ENCODE measurements at places on chromosomes 5 and 9.

DNA sequence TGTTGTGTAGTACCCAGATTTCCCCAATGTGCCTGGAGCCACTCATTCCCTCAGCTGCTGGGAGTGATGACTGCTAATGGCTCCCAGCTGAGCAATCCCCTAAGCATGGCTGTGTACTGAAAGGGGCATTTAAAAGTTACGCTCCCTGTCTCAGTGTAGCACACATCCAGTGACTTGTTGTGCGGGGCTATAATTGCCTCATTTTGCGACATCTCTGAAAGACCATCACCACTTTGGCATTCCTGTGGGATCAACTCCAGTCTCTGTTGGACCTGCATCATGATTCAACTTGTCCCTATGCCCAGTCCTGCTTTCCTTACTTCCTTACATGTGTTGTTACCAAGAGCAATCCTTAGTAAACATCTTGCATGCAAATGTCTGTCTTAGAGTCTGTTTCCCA is 201.2 kb upstream of the MPDZ start:
- DNase-seq: peak; percentile 64

GRCh38 chr5:73619606-73620333 is 6.2 kb upstream of the ARHGEF28 start:
- DNase-seq: peak; percentile 11

- DNase-seq: no peak
Observed at GRCh38 chr5:44389823-44390143, 563 bp upstream of the FGF10 start.

DNA sequence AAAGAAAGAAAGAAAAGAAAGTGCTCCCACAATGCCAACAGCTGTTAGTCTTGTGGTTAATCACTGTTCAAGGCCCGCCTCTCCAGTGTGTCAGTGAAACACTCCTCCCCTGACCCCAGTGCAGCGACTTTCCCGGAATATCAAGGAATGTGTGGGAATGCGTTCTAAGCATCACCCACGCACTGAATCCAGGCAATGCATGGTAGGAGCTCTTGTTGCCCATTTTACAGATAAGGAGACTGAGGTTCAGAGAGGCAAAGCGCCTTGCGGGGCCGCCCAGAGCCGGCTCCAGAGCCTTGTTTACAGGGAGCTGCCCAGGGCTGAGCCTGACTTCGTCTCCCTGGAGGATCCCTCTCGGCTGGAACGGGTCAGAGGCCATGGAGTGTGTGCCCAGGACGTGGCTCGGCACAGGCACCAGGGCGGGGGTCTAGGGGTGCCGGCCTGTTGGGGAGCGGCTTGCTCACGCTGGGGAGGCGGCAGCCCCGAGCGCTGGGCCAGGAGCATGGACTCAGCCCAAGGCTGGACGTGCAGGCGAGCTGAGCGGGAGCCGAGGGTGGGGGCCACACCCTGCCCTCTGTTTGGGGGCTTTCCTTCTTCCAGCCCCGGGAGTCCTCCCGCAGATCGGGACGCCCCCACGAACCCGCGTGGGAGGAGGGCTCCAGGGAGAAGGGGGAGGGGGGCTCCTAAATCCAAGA is 823 bp downstream of the ST6GALNAC6 start:
- DNase-seq: peak; percentile 95

GRCh38 chr9:27539479-27540441 is 10.1 kb upstream of the MOB3B start:
- peak; percentile 88 for DNase-seq

DNA sequence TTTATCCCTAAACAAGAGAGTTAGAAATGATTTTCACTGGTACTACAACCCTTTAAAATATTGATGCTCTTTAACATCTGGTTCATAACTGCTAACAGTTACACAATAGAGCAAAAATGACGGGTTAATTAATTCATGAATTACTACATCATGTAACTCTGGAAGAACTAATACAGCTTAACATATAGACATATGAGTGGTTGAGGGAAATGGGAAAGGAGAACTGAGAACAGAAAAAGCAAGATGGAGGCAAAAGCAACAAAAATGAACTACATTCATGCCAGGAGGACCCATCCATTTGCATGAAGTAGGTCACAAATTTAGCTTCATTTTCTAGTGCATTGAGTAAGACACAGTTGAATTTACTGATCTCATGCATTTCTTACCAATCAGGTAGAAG is 61.8 kb downstream of the C9 start:
- DNase-seq: no peak

- peak; percentile 16 for DNase-seq
Observed at GRCh38 chr5:6766604-6767093, 53.4 kb downstream of the TENT4A start.

- no peak for DNase-seq
Observed at GRCh38 chr5:74943905-74944304, 77.7 kb upstream of the FAM169A start.

DNA sequence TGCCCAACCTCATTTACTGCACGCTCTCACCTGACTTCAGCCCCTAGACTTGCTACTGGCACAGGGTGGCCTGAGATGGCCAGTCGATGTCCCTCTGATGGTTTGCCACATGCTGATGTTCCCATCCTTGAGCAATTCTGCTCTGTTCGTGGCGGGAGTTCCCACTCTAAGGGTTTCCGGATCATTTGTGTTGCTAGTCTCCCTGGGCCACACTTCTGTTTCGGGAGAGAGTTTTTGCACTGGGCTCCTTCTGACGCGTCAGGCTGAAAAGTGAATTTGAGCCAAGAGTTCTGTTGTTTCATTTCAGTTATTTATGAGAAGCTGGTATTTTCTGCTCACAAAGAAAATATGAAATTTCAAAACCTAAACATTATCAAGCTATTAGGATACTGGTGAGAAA is 597.7 kb downstream of the BNC2 start:
- DNase-seq: no peak

DNA sequence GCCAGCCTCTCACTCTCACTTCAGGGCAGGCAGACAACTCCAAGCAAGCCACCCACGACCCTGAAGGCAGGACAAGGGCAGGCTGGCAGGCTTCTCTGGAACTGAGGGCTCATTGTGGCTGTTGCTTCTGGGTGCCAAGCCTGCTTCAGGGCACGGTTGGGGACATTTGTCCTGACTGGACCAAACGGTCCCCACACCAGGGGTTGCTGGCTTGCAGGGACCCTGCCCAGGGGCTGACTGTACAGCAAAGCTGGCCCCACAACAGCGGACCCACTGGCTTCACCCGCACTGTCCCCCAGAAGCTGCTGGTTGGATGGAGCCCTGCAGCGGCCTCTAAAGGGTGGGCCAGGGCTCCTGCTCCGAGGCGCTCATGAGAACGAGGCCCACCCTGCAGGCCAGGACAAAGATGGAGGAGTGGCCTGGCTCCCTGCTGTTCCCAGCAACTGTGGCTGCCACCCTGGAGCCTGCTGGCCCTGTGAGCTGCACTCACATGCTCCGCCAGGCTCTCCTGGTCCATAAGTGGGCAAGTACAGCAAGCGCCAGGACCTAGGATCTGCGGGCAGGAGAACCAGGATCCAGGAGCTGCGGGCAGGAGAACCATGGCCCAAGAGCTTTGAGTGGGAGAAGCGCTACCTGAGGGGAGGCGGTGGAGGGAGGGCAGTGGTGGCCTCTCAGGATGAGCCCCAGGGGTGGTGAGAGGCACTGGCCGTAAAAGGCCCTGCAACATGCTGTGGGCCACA is 34.4 kb upstream of the NSMF start:
- DNase-seq: no peak

GRCh38 chr5:180718810-180719453 is 20.9 kb downstream of the OR2Y1 start:
- peak; percentile 44 for DNase-seq

- DNase-seq: no peak
Observed at GRCh38 chr9:126229501-126229900, 97.1 kb upstream of the MVB12B start.

- DNase-seq: no peak
Observed at GRCh38 chr5:154115291-154115690, 75.2 kb upstream of the GALNT10 start.

DNA sequence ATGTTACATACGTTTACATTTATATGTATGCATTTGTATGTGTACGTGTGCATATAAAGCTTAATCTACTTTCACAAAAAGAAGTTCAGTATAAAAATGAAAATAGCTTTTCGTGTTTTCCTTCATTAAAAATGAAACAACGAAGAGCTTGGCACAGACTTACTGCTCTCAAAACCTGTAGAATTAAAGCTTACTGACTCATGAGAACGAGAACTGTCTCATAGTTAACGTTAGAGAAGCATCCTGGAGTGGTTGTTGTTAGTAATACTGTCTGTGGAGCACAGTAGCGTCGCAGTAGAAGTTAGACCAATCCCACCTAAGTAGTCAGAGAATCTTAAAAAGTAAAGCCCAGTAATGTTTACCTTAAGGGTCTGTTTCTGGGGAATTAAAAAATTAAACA is 1.3 kb downstream of the MAT2B start:
- peak; percentile 75 for DNase-seq

- no peak for DNase-seq
Observed at GRCh38 chr5:106720367-106720766, 950.4 kb downstream of the EFNA5 start.

DNA sequence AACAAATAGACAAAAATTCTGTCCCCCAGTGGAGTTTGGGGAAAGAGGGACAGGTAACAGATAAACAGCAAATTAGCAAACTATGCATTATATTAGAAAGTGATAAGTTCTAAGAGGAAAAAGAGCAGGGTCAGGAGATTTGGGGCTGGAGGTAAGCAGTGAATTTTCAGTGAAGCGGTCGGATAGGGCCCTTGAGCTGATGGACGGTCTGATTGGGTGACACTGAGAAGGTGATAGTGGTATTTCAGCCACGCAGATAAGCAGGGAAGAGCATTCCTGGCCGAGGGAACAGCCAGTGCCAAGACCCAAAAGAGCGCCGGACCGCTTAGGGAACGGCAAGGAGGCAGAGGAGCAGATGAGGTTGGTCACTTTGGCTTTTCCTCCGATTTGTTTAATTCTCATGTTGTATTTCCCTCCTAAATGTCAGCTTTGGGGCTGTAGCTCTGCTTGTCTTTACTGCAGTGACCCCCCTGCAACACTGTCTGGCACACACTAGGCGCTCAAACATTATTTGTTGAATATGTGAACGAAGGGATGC is 1.1 kb upstream of the PTPN3 start:
- no peak for DNase-seq

- no peak for DNase-seq
Observed at GRCh38 chr5:132822650-132823480, 7.6 kb downstream of the SHROOM1 start.

- DNase-seq: no peak
Observed at GRCh38 chr9:134459164-134459563, 132.9 kb downstream of the RXRA start.

GRCh38 chr9:137919649-137920141 is 42.1 kb downstream of the CACNA1B start:
- no peak for DNase-seq

DNA sequence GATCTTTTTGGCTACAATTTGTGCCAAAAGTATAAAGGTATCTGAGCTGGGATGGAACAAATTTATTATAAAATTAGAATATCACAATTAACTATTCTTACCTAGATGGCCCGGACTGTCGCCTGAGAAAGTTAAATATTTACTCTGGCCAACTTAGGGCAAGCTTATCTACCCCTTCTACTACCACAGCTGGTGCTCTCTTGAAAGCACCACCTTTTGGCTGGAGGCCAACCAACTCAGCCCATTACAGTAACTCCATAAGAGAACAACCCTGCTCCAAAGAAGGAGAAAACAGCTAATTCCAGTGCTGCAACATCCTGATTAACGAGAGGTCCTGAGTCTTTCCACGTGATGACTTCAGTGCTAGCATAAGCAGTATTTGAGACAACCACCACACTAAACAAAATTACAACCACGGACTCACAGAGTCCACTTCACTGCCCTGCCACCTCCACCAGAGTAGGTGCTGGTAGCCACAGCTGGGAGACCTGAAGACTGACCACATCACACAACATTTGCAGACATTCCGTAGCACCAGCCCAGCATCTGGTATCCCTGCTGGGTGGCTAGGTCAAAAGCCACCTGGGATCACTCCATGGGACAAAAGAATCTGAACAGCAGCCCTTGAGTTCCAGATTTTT is 43.2 kb downstream of the RGMB start:
- DNase-seq: no peak

GRCh38 chr9:108053555-108054061 is 564.0 kb upstream of the KLF4 start:
- DNase-seq: peak; percentile 95

GRCh38 chr9:130143958-130144366 is 28.2 kb upstream of the NCS1 start:
- DNase-seq: peak; percentile 54

DNA sequence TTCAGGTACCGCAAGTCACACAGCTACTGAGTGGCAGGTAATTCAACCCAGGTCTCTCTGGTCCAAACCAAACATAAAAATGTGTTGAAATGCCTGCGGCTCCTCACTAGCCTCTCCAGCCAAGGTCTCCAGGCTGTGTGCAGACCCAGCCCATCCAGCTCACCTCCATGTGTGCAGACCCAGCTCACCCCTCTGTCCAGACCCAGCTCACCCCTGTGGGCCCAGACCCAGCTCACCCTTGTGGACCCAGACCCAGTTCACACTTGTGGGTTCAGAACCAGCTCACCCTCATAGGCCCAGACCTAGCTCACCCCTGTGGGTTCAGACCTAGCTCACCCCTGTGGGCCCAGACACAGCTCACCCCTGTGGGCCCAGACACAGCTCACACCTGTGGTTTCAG is 188.0 kb upstream of the ADCY2 start:
- no peak for DNase-seq

- DNase-seq: no peak
Observed at GRCh38 chr5:20537911-20538703, 550.1 kb upstream of the CDH18 start.

GRCh38 chr5:110823571-110823970 is 84.8 kb downstream of the SLC25A46 start:
- no peak for DNase-seq

GRCh38 chr5:89417990-89418389 is 535.0 kb upstream of the MEF2C start:
- no peak for DNase-seq

- no peak for DNase-seq
Observed at GRCh38 chr9:88990041-88990728, 1.1 kb upstream of the S1PR3 start.

- peak; percentile 68 for DNase-seq
Observed at GRCh38 chr5:158840193-158840592, 259.5 kb downstream of the EBF1 start.

DNA sequence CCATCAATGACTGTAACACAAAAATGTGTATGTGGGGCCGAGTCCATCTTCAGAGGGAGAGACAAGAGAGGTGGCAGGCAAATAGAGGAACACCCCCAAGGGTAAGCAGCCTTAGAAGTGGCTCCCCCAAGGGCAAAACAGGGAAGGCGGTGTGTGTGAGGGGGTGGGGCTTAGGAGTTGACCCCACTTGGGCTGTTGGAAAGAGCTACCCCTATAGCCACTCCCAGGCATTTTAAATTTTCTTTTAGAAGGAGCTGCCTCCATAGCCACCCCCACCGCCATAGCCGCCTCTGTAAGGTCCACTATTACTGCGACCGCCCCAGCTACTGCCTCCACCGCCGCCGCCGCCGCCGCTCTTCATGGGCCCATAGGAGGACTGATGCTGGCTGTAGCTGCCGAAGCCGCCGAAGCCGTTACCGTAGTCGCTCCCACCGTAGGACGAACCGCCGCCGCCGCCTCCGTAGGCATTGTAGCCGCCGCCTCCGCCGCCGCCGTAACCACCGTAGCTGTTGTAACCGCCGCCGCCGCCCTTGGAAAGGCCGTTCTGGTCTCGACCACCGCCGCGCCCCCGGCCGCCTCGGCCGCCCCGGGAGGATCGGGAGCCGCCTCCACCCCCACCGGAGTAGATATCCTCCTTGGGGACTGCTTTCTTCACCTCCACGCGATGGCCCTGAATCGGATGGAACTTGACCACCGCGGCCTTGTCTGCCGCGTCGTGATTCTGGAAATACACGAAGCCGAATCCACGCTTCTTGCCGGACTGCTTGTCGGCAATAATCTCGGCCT is 1.1 kb downstream of the HNRNPA0 start:
- no peak for DNase-seq

GRCh38 chr5:82730913-82731312 is 346.3 kb downstream of the TMEM167A start:
- no peak for DNase-seq

All from fibroblast of mammary gland (primary cell).